ENCODE measurements at places on chromosomes 16 and 17.

GRCh38 chr17:68973098-68973846 is 18.1 kb upstream of the ABCA8 start:
- DNase-seq = no peak

- DNase-seq = no peak
These were observed 26.5 kb downstream of the TMEM98 start for GRCh38 chr17:32954477-32954876.

- DNase-seq = no peak
These were observed 55.5 kb upstream of the DLX4 start for GRCh38 chr17:49913226-49914095.

DNA sequence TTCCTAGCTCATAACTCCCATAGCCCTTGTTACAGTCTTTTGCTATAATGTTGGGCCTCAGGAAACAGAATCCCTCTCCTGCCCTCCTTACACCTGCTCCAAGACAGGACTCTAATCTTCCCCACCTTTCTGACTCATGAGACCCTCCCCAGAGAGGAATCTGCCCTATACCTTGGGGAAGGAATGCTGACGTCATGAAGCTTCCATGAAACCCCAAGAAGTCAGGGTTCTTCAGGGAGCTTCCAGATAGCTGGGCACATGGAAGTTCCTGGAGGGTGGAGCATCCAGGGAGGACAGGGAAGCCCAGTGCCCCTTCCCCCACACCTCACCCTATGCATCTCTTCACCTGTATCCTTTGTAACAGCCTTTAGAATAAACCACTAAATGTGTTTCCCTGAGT is 285.7 kb downstream of the SOX9 start:
- no peak for DNase-seq

DNA sequence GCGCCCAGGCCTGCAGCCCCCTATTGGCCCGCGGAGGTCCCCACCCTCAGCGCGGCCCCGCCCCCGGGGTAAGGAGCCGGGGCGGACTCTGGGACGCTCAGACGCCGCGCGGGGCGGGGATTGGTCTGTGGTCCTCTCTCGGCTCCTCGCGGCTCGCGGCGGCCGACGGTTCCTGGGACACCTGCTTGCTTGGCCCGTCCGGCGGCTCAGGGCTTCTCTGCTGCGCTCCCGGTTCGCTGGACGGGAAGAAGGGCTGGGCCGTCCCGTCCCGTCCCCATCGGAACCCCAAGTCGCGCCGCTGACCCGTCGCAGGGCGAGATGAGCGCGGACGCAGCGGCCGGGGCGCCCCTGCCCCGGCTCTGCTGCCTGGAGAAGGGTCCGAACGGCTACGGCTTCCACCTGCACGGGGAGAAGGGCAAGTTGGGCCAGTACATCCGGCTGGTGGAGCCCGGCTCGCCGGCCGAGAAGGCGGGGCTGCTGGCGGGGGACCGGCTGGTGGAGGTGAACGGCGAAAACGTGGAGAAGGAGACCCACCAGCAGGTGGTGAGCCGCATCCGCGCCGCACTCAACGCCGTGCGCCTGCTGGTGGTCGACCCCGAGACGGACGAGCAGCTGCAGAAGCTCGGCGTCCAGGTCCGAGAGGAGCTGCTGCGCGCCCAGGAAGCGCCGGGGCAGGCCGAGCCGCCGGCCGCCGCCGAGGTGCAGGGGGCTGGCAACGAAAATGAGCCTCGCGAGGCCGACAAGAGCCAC is at the start of gene NHERF1:
Gene NHERF1 (plus strand): TSS at position 100 of the 750 bp plus-strand sequence. CDS start 219 bp downstream, at position 319.
- DNase-seq = peak; percentile 96

DNA sequence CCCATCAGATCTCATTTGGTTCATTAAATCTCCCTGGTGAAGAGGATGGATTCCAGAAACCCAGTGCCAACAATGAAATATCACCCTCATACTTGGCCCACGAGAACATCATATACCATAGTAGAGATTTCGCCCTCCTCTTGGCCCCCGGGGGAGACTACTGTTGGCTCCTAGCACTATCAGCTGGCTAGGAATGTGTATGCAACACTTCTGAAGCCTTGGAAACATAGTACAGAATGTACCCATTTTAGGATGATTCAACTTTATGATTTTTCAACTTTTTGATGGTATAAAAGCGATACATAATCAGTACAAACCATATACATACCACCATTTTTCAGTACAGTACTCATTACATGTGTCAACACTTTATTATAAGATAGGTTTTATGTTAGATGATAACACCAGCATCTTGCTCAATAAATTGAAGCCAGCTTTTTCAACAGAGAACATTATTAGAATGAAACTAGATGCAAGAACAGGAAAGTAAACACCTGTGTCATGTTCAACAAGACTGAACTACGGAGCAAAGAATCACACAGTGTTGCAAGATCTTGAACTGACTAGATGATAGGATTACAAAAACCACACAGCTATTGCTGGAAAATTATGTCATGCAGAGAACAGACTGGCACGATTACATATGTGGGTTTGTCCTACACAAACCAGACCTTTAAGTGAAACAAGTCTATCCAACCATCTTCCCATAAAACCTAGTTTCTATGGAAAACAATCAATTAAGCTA is 17.2 kb downstream of the RSL1D1 start:
- no peak for DNase-seq

GRCh38 chr16:27097800-27098230 is 31.1 kb downstream of the C16orf82 start:
- no peak for DNase-seq

GRCh38 chr16:280991-281659 is 734 bp downstream of the ARHGDIG start:
- DNase-seq = no peak

GRCh38 chr16:314795-315299 is 31.9 kb downstream of the PDIA2 start:
- no peak for DNase-seq

- DNase-seq = no peak
These were observed 19.3 kb upstream of the TBX2 start for GRCh38 chr17:61380217-61380835.

GRCh38 chr16:80719573-80719972 is 84.8 kb downstream of the CDYL2 start:
- DNase-seq = peak; percentile 43

- DNase-seq = no peak
These were observed 21.0 kb downstream of the MRM3 start for GRCh38 chr17:802901-803881.

GRCh38 chr17:82536512-82537201 is 17.1 kb downstream of the FOXK2 start:
- no peak for DNase-seq

- no peak for DNase-seq
These were observed 7.8 kb downstream of the RARA start for GRCh38 chr17:40316571-40317344.

DNA sequence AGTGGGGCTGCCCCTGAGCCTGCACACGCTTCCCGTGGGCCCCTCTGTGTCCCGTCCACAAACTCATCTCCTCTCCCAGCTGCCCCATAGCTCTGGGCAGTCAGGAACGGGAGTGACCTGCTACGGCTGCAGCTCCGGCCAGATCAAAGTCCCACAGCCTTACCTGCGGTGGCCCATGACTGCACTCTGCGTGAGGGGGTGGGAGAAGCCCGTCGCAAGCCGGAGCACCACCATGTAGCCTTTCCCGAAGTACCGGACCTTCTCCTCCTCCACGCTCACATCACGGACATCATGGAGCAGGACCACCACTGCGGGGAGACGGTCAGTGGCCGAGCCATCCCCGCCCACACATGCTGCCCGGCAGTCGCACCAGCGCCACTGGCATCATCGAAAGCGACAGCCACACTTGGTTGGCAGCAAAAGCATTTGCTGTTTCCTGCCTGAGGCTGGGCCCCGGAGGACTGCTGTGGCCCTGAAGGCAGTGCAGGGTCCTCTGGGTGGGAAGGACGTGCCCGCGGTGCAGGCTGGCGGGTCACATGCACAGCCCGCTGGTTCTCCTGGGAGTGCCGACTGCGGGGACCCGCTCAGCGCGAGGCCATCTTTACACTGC is 6.2 kb downstream of the CYBC1 start:
- no peak for DNase-seq

- DNase-seq = no peak
These were observed 37.6 kb downstream of the FTO start for GRCh38 chr16:53741546-53741945.

DNA sequence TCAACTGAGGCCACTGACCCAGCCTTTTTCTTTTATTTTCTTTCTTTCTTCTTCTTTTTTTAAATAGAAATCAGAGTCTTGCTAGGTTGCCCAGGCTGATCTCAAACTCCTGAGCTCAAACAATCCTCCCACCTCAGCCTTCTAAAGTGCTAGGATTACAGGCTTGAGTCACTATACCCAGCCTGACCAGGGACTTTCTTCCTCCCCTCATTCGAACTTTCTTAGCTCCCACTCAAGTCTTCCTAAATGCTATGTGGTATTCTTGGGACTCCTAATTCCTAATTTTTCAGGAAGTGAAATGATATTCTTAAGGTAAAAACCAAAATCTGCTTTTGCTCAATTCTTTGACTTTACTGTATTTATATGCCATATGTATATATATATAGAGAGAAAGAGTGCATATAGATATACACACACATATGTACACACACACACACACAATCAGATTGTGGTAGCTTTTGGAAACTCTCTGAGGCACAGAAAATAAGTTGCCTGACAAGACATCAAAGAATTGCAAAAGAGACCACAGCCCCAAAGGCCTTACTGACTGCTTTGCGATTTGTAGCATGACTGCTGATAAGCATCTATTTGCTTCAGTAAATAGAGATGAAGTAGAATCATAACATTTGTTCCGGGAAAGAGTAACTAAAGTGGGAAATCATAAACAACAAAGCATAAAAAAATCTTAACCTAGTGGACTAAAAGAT is 9.5 kb upstream of the AMZ2 start:
- no peak for DNase-seq

- peak; percentile 44 for DNase-seq
These were observed 601 bp upstream of the RFWD3 start for GRCh38 chr16:74667255-74667700.

DNA sequence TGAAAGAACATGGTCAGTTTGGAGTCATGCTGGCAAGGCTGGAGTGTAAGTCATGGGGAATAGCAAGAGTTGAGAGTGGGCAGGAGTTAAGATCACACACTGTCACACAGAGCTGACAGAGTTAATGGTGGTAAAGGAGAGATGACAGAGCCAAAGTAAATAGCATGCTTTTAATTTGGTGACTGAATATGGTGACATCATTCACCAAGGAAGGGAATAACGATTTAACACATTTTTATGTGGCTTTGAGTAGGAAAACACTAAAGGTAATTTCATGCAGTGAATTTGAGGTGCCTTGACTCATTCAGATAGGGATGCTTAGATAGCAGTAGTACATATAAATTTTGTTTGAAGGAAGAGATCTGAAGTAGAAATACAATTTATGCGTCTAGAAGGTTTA is 42.1 kb downstream of the SYNRG start:
- no peak for DNase-seq

DNA sequence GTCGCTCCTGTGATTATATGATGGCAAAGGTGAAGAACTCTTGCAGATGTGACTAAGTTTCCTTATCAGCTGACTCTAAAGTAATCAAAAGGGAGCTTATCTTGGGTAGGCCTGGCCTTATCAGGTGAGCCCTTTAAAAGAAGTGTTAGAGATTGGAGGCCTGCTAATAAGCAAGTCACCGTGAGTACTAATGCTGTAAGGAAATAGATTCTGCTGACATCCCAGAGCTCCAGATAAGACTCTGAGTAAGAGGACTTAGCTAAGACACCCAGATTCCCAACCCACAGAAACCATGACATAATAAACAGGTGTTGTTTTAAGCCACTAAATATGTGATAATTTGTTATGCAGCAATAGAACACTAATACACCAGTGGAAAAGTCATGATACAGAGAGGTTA is 99.9 kb upstream of the FAM20A start:
- no peak for DNase-seq

GRCh38 chr16:4550591-4550990 is 5.5 kb upstream of the C16orf96 start:
- DNase-seq = no peak

GRCh38 chr16:55350984-55351383 is 27.0 kb downstream of the IRX6 start:
- no peak for DNase-seq

DNA sequence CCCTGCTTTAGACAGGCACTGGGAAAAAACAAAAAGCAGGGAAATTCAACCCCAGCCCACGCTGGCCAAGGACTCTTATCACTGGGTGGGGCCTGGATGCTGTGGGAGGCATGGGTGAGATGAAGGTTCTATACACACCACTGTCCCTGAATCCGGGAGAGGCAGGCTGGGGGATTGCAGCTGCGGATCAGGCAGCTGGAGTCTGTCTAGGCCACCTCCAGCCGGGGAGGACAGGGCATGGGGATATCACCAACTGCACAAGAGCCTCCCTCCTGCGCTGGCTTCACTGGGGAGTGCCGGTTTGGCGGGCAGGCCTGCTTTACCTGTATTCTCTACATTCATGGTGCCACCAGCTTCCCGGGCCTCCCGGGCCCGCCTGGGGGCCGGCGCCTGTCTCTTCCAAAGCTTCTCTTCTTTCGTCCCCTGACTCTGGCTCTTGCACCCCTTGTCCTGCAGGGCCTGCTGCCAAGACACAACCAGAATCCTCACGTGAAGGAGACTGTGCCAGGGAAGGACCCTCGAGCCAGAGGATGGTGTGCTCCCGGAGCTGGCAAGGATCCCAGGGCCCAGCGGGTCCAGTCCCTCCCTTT is 13.9 kb downstream of the KIFC3 start:
- DNase-seq = no peak

GRCh38 chr16:2949705-2950352 is 14.2 kb upstream of the KREMEN2 start:
- DNase-seq = no peak

DNA sequence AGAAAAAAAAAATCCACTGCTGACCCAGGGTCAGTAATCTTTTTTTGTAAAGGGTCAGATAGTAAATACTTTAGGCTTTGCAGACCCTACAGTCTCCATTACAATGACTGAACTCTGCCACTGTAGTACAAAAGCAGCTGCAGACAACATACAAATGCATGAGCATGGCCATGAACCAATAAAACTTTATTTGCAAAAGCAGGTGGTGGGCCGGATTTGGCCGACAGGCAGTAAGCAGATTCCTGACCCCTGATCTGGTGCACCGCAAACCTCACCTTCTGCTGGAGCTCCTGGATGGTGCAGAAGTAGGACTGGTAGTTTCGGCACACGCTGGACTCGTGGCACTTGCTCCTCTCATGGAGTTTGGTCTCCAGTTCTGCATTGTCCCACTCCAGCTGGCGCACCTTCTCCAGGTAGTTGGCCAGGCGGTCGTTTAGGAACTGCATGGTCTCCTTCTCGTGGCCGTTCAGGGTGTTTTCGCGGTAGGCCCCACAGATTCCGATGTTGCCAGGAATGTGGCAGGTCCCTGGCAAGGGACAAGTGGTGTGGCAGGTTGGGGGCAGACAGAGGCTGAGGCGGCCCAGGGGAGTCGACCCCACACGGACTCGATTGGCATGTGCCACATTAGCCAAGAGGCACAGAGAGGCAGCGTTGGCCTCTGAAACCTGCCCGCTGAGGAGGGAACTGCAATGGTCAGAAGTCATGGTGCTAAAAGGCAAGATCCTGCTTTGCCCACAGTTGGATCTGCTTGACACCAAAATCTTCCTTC is 13.1 kb downstream of the KRT37 start:
- DNase-seq = no peak

Measured in activated CD4-positive, alpha-beta memory T cell treated with anti-CD3 and anti-CD28 coated beads, Interleukin-2, amount 10 ng/mL, durations not matched to agents 7 days and 5 days (primary cell).